ENCODE measurements at places on chromosomes 7 and 10.

GRCh38 chr10:70832221-70832620 is 16.5 kb downstream of the SGPL1 start:
- no peak for DNase-seq

GRCh38 chr7:142477079-142477651 is 219.3 kb upstream of the PRSS58 start:
- DNase-seq, result no peak

GRCh38 chr7:30163231-30163894 is 28.6 kb downstream of the MTURN start:
- DNase-seq, result no peak

GRCh38 chr7:156580036-156580435 is 60.5 kb upstream of the RNF32 start:
- no peak for DNase-seq

DNA sequence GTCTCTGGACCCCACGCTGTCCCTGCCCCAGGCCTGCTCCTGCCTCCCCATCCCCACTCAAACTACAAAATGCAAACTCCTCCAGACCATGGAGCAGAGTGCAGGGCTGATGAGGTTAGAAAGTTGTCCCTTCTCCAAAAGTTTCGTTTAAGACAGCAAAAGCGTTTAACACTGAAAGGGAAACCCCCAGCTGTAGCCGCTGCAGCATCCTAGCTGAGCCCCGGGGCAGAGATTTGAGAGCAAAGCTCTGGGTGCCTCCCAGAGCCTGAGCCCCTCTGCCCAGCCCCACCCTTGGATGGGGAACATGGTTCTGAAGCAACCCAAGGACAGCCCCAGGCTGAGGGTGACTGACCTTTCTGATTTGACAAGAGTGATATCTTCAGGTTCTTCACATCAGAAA is 52.8 kb upstream of the ENO4 start:
- no peak for DNase-seq

DNA sequence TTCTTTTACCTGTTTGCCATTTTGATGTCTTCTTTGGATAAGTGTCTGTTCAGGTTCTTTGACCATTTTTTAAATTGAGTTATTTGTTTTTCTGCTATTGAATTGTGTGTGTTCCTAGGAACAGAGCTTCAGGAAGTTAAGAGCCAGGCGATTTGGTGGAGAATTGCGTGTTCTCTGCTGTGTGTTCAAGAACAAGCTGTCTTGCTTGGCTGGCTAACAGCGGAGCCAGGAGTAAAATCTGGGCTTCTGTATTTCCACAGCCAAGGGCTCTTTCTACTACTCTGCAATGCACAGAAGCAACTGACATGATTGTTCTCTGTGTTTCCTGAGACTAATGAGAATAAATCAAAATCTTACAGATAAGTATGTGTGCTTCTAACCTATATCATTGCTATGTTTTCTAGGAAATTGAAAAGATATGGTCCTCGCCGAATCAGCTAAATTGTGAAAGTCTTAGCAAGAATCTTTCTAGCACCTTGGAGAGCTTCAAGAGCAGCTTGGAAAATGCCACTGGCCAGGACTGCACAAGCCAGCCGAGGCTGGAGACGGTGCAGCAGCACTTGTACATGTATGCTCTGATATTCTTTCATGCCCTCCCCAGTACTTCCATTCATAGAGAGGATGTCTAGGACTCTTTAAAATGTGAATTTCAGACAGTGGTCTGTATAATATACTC is 124.2 kb downstream of the ABCA13 start:
- no peak for DNase-seq

- DNase-seq, result peak; percentile 74
These were observed 16.5 kb downstream of the AIFM2 start for GRCh38 chr10:70115948-70116682.

GRCh38 chr7:118872568-118872967 is 648.1 kb downstream of the ANKRD7 start:
- DNase-seq, result no peak

DNA sequence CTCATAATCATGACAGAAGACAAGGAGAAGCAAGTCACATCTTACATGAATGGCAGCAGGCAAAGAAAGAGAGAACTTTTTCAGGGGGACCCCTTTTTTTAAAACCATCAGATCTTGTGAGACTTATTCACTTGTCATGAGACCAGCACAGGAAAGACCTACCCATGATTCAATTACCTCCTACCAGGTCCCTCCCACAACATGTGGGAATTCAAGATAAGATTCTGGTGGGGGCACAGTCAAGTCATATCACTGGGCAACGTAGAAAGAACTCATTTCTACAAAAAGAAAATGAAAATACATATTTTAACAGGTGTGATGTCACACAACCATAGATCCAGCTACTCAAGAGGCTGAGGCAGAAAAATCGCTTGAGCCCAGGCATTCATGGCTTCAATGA is 304.1 kb downstream of the IPMK start:
- no peak for DNase-seq

GRCh38 chr7:112889268-112889667 is 99.1 kb upstream of the TMEM168 start:
- DNase-seq, result no peak

GRCh38 chr10:58578366-58578765 is 65.7 kb downstream of the BICC1 start:
- DNase-seq, result no peak

- DNase-seq, result no peak
These were observed 232.6 kb downstream of the REEP3 start for GRCh38 chr10:63753808-63754207.
